ENCODE measurements at places on chromosomes 6 and 20.

- no peak for DNase-seq
Observed at GRCh38 chr6:159862103-159862502, 28.7 kb upstream of the MAS1 start.

DNA sequence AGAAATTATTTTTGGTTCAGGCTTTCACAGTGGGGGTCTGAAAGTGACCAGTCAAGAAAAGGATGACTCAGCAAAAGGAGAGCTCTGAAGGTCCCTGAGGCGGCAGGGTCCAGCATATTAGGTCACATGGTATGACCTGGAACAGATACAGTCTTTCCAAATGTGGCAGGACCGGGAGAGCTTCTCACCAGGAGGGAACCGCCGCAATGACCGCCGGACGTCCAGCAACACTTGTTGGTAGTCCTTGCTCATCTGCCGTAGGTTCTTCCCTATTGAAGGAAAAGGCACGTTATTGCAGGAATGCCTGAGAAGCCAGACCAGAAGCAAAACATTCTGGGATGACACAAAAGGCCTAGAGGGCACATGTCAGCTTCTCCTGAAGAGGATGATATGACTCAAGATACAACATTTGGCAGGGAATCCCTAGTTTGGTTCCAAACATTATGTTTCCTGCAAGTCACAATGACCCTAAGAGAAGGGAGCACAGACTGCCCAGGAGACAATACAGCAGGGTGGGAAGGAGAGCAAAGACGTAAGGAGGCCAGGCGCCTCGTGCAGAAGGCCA, 17.4 kb downstream of the TBC1D20 start:
- no peak for DNase-seq

DNA sequence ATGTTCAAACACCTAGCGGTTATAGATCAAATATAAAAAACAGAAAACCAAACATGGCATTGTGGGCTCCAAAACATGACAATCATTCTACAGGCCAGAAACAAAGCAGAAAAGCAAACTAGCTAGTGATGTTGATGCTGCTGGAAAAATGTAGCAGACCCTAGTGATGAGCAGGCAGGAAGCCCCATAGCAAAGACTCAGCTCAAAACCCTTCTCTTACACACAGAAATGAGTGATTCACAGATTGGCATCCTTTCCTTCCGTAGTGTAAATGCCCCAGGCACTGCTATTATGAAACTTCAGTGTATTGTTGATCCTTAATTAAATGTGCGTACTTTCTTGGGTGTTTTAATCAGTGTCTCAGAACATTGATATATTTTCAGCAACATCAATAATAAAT, 425.1 kb downstream of the UTRN start:
- DNase-seq, result no peak

DNA sequence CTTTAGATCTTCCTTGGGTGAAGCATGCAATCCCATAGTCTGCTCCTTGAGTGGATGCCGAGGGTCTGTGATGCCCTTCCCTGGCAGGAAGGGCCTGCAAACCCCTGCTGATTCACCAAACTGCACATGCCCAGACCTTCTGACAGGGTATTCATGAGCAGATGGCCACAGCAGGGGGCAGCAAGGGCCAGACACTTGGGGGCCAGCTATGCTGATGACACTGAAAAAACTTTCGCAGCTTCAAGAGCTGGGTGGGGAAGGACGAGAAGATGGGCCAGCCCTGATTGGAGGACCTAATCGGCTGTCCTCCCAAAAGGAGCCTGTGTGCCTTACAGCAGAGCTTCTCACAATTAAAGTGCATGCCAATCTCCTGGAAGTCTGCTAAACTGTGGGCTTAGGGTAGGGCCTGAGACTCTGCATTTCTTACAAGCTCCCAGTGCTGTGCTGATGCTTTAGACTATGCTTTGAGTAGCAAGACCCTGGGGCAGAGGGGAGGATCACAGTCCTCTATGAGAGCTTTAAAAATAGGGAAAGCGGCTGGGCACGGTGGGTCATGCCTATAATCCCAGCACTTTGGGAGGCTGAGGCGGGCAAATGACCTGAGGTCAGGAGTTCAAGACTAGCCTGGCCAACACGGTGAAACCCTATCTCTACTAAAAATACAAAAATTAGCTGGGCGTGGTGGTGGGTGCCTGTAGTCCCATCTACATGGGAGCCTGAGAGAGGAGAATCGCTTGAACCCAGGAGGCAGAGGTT, 15.2 kb upstream of the GDAP1L1 start:
- DNase-seq, result no peak

DNA sequence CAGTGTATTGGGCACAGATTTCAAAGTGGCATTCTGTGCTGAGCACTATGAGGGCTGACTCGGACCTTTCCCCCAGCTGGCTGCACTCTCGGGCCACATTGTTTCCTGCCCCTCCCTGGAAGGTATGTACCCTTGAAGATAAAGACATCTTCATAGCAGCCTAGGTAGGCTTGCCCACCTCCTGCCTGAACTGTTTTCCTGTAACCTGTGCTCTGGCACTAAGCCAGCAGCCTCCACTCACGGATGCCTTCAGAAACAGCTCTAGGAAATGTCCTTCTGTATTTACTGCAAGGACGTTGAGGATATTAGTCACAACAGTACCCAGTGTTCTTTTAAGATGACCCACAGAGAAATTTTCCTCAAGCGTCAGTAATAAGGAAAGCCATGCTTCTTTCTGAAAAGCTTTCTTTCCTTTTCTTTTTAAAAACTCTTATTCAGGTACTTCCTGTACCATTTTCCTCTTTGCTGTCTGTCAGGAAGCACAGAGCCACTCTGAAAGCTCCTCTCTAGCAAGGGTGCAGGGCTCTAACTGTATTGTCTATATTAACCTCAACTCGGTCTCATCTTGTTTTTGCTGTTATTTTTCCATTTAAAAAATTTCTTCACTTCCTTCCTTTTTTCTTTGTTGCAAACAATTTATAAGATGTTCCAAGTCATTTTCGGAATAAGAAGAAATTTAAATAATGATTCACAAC, 43.5 kb downstream of the TTI1 start:
- no peak for DNase-seq

- DNase-seq, result no peak
Observed at GRCh38 chr6:14423330-14423729, 305.8 kb downstream of the CD83 start.

DNA sequence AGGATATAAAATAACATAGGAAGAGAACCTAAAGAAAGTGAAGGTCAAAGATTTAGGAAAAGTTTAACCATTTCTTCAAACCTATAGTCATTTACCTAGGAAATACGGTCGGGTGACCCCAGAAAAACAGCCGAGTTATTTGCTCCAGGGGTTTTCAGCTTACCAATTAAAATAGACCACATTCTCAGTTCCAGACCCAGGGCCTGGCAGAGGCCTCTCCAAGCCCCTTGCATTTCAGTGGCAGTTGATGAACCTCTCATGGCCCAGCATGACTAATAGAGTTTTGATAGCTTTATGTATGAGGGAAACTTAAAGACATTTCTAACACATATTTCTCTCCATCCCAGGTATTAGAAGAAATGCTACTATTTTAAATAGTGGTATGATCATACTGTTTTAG, 113.5 kb downstream of the OGFRL1 start:
- DNase-seq, result no peak

DNA sequence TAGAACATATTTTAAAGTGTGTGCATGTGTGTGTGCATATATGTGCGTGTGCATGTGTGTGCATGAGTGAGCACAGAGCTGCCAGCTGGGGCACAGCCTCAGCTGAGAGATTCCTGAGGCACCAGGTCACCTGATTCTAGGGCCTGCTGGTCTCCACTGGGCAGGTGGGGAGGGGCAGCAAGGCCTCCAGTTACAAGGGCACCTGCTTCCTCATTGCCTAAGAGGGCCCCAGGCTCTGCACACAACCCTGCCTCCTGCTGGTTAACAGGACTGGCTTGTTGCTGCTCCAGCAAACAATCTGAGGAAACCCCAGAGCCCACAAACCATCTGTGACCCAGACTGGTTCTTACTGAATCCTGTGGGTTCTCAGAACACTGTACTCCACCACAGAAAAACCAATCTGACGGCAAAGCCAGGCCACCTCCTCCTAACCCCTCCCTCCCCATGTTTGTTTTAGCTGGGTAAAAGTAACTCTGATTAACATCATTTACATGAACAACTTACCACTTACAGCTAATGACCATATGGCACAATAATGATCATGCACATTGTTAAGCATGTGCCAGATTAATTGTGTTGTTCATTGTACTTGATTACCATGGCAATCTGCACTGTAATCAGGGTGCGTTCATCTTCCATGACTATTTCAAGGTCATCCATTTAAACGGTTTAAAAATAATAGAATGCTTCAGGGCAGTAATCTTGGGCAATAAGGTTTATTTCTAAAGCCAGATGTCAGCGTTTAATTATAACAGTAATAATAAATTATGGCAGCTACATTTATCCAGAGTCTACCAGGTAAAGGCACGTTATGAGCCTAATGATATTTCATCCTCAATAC, 23.1 kb upstream of the UBE2J1 start:
- peak; percentile 42 for DNase-seq
